ENCODE measurements at places on chromosomes 3 and 15.

DNA sequence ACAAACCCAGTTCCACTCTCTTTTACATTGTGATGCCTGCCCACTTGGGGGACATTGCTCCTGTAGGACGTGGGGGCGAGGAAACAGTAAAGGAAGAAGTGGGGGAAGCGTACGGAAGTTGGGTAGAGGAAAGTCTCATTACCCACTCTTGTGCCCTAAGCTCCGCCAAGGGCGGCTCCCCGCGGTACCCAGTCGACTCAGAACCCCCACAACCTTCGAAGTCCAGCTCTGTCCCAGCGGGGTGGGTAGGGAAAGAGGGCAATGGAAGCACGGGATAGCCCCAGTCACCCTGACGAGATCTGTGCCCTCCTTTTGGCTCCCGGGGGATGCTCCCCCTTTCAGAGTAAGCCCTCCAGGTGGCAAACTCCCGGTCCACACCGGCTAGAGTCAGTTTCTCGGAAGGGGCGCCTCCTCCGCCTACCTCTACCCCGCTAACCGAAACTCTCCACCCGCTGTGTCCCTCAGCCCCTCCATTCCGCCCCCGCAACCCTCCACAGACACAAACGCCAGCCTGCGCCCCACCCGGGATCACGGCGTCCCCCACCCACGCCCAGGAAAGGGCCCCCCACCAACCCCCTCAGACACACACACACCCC is 527 bp downstream of the CSNK1G1 start:
- DNase-seq, result no peak

- no peak for DNase-seq
Measured at GRCh38 chr15:59155431-59155830, 50.5 kb downstream of the CCNB2 start.

DNA sequence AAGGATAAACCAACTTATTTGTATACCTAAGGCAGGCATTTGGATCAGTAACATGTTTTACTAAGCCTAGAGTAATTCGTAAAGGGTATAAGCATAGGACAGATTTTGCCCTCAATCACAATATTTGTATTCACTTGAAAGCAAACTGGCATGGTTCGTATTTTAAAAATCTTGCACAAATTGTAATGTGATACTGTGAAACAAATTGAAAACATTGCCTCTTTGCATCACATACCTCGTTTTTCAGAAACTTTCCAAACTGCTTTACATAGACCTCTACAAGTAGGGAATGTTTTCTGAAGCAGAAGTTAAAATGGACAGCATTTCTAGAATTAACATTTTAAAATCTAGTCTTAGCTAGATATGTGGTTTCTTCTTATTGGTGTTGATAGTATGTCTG is 11.6 kb downstream of the KBTBD8 start:
- no peak for DNase-seq

DNA sequence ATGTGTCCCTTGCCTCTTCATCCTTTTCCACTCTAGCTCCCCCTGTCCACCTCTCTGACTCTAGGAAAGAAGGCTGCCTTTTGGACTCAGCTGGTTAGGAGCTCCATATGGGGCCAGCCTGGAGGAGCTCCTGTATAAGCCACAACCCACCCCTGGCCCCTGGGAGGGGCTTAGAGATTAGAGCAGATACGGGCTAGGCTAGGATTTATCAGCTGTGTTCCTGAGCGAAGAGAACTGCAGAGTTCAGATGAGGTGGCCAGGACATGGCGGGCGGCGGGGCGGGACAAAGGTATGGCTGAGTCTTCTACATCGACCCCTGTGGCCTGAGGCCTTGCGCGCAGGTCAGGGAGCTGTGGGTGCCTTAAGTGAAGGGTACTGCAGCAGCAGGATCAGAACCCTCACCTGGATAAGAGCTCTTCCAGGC is 7.9 kb downstream of the NBEAL2 start:
- no peak for DNase-seq

- DNase-seq, result no peak
Measured at GRCh38 chr3:167729591-167729990, 5.1 kb downstream of the PDCD10 start.

DNA sequence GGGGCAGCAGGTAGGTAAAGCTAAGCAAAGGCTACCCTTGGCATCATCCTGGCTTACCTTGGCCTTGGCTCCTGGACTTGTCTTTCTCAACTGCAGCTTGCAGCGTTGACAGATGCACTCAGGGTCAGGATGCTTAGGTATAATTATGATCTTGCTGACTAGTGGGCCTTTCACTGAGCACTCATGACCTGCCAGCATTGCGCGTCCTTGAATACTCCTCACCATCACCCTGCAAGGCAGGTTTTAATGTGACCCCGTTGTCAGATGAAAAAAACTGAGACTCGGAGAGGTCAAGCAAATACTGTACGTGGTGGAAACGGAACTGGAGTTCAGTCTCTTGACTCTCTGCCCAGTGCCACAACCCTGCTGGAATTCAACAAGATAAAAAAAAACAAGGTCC is 126.7 kb downstream of the OPA1 start:
- DNase-seq, result no peak

DNA sequence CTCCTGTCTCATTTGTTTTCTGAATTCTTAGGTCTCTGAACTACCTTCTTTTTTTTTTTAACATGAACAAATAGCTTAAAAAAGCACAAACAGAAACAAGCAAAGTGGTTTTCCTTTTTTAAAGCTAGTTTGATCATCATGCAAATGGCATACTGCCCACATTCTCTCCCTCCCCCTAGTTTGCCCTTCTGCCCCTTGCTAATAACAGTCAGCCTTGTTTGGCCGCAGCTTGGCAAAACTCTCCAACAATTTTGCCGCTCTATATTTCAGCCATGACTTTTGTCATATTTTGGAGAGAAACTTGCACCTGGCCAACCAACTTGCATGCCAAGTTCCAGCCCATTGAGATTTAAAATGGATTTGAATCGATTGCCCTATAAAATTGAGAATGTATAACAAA is 666.0 kb upstream of the NR2F2 start:
- DNase-seq, result no peak

GRCh38 chr3:127531821-127532220 is 58.7 kb downstream of the TPRA1 start:
- DNase-seq, result no peak

GRCh38 chr3:171879472-171879871 is 36.3 kb downstream of the TMEM212 start:
- no peak for DNase-seq

Data from T47D (cell line).